ENCODE measurements at places on chromosomes 3 and 15. TPM values are rescaled to one million over a fixed set of nuclear protein-coding genes. Genes with fewer than 3 reads are reported as not detected.

The ACKR4 gene
- not detected for total RNA-seq

The CKMT1A gene
- total RNA-seq = not detected

The RFTN1 gene
- 60.2 TPM for total RNA-seq

The TGM4 gene
- total RNA-seq = not detected

The ZNF860 gene
- total RNA-seq = 0.16 TPM

The PCNP gene
- 167 TPM for total RNA-seq

The ZNF619 gene
- 9.1 TPM for total RNA-seq

The TMEM212 gene
- total RNA-seq = not detected

The DUOX2 gene
- not detected for total RNA-seq
